ENCODE measurements at places on chromosomes 5 and 9.
A peak's percentile ranks its signal among the peaks of the same experiment; 100 is the strongest.

DNA sequence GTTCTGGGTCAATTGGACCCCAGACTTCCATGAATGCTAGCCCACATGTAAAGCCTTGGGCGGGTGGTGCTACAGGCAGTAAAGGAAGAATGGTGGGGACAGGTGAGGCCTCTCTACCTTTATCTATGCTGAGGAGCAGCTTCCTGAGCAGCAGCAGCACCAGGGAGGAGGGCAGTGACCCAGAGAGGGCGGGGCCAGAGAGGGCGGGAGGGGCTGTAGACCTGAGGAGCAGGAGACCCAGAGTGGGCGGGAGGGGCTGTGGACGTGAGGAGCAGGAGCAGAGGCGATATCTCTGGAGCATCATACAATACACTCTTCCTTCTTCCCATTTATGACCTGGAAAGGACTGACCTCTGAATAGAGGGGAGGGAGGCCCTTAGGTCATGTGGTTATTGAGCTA is 165.9 kb downstream of the MTRR start:
- no peak for DNase-seq

DNA sequence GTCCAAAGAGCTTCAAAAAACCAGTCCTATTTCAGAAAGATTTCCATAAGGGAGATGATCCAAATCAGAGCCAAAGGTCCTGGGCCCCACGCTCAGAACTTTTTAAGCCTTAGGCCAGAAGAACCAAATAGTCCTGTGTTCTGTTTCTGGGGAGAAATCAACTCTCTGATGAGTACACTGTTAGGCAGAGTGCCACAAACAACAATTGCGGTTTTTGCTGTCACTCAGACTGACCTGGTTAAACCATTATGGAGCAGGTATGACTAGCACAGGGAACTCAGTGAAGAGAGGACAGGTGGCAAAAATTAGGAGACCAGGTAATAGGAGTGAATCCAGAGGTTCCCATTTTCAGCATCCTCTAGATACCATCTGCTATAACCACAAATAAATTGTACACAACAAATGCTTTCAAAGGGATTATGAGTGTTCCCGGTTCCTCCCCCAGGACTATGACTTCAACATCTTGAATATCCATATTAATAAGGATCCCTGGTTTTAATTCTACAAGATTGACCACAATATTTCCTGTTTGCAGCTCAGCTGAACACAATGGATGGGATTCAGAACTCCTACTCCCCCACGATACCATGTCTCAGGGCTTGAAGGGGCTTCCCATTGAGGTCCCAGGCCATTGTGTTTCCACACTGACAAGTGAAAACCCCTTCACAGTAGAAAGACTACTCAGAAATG is 52.1 kb upstream of the FREM1 start:
- no peak for DNase-seq

DNA sequence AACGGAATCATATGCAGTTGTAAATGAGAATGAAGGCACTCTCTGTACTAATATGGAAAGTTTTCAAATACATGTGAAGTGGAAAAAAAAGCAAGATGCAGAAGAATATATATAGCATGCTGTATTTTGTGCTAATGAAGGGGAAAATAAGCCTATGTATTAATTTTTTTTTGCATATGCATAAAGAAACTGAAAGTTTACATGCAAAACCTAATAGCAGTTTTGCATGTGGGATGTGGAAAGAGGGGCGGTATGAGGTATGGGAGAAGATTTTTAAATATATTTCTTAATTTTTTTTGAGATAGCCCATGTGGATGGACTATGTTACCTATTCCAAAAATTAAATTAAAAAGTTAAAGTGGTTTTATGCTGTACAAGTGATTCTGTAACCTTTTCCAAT is 83.7 kb upstream of the IL12B start:
- no peak for DNase-seq

DNA sequence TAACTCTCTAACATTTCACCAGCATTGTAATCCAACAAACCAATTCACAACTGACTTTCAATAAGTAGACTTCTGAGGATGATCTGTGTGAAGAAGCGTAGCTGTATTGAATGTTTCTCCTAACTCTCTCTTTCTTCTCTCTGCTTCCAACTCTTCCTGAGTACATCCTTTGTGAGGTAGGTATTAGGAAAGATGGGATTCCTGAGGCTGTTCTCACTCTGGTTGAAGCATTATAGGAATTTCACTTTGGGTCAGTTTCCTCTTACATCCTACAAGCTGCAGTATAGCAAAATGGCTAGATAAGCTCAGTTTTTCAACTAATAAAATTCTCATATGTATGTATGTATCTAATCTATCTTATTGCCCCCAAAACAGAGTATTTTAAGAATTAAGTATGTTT is 702.8 kb downstream of the CETN3 start:
- no peak for DNase-seq

GRCh38 chr5:177456976-177457851 is 10.6 kb downstream of the PRR7 start:
- peak; percentile 71 for DNase-seq

DNA sequence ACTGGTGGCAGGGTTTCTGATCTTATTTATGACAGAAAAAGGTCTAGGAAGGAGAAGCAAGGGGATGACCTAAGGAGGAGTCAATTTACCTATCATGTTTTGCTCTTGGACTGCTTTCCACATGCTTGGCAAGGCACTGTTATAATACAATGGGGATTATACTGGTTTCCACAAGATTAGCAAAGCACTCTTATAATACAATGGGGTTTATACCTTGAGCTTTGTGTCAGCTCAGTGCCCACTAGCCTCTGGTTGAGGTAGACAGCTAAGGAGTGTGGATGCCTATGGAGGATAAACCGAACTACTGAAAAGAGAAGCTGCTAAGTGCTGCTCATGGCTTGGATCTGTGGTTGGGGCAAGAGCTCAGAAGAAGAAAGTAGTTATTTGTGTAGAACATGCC is 68.7 kb downstream of the MRPS27 start:
- no peak for DNase-seq

- no peak for DNase-seq
These were observed 14.8 kb downstream of the TAS2R1 start for GRCh38 chr5:9615331-9615730.

DNA sequence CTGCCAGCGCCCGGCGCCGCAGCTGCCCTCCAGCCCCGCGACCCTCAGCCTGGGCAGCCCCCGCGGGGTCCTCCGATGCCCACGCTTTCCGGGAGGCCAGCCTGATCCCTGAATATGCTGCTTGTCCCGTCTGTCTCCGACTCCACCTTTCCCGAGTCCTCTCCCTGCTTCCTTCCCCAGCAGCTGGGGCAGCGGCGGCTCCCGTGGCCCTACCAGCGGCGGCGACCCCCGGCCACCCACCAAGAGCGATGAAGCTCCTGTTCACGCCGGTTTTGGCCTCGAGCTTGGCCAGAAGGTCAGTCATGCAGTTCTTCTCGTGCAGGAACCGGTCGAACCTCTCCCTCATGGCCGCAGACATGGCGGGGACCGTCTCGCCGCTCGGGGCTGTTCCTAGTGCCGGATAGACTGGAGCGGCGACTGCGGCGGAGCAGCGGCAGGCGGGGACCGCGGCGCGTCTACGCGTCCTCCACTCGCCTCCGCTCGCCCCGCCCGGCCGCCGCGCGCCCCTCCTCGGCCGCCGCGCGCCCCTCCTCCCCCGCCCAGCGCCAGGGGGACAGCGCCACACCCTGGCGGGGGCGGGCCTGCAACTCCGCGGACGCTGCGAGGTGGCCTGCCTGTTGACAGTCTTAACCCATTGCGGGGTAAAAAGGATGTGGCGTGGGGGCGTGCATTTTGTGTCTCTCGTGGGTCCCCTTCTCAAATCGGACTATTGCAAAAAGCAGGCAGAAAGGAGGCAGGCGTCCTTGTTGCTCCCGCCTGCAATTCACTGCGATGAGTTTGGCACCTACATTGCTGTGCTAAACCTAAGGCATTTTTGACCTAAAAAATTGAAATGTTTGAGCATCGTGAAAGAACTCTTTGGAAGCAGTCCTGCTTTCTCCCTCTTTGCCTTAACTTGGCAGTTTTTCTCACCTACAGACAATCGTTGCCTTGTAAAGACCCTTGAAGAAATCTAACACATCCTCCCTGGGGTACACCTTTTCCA is at the start of gene REEP5:
Gene REEP5, minus strand, starts transcription at position 395 of the 985 bp plus-strand sequence. Its CDS starts 37 bp downstream, at position 358.
- peak; percentile 76 for DNase-seq

DNA sequence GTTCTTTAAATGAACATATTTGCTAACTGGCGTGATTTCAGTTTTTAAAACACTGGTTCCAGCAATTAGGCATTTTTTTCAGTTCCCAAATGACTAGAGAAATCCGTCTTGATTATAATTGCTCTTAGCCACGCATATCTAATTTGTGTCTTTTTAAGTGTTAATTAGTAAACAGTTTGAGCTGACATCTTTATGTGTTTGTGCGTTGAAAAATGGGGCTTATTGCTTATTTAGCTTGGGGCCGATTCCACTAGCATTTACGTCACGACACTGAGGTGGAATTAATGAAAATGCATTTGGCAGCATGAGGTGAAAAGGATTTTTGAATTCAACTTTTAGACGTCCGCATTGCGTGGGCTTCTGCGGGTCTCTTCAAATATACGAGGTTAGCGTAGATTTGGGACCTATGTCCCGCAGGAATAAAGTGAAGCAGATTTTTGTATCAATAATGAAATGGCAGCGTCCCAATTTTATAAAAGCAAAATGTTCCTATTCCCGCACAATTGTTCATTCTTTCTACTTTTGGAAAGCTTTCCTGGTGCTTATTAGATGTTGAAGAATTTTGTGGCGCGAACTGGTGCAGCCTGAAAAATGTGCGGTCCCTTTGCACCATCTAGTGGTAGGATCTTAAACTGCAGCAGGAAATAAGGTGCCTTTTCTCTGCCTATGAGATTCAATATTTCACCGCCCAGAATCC is 122.7 kb upstream of the LMX1B start:
- DNase-seq = no peak

GRCh38 chr5:138305797-138306196 is 25.8 kb downstream of the CDC25C start:
- DNase-seq = no peak

DNA sequence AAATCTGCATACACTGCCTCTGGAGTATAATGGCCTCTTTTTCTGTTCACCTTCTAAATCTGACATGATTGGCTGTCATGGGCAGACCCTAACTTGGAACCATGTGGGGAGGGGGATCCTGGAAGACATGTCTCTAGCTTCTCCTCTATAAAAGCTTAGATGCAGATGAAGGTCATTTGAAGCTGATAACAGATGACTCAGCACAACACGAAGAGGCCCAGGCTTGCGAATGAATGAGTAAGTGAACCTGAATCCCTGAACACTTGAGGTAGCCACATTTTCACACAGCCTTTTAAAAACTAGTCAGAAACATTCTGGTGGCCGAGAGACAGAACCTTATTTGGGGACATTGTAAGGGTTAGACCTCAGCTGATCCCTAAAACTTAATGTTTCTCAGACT is 282.6 kb downstream of the ELAVL2 start:
- no peak for DNase-seq

DNA sequence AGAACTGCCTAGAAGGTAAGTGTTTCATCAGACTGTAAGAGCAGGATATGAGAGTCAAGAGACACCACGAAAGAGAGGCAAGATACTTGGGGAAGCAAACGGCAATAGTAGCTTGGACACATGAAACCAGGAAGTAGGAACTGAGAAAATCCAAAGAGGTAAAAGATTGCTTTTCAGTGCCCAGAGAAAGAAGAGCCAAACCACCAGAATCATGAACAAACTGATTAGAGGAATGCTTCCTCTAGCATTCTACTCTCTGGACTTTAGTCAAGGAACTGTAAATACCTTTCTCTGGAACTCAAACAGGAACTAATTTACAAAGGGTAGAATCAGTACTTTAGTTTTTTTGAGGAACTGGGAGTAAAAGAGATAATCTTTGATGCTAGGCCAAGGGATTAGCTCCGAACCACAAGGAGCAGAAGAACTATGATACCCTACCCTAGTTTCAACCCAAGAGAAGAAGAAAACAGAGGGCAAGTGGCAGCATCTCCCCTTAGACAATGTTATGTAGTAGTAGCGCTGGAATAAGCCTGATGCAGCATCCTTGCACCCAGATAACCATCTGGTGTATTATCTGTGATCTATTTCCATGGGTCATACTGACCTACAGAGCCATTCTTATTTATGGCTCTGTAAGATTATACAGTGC is 41.3 kb downstream of the EFCAB9 start:
- no peak for DNase-seq

DNA sequence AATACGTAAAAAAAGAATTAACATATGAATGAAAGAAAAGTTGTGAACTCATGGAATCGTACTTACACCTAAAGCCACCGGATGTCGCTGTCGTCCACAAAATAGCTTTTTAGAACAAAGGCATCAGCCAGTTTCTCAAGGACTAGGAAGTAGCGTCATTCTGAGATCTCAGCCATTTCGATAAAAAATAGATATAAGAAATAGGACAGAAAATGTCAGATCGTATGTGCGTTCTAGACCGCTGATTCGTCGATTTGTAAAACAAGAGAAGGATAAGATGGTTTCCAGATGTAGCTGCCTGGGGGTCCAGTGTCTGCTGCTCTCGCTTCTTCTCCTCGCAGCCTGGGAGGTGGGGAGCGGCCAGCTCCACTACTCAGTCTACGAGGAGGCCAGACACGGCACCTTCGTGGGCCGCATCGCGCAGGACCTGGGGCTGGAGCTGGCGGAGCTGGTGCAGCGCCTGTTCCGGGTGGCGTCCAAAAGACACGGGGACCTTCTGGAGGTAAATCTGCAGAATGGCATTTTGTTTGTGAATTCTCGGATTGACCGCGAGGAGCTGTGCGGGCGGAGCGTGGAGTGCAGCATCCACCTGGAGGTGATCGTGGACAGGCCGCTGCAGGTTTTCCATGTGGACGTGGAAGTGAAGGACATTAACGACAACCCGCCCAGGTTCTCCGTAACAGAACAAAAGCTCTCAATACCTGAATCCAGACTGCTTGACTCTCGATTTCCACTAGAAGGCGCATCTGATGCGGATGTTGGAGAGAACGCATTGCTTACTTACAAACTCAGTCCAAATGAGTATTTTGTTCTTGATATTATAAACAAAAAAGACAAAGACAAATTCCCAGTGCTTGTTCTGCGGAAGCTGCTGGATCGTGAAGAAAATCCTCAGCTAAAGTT is at the start of gene PCDHA10:
Gene PCDHA10, plus strand, starts transcription at position 126 of the 903 bp plus-strand sequence. Its CDS starts 152 bp downstream, at position 278.
- no peak for DNase-seq

DNA sequence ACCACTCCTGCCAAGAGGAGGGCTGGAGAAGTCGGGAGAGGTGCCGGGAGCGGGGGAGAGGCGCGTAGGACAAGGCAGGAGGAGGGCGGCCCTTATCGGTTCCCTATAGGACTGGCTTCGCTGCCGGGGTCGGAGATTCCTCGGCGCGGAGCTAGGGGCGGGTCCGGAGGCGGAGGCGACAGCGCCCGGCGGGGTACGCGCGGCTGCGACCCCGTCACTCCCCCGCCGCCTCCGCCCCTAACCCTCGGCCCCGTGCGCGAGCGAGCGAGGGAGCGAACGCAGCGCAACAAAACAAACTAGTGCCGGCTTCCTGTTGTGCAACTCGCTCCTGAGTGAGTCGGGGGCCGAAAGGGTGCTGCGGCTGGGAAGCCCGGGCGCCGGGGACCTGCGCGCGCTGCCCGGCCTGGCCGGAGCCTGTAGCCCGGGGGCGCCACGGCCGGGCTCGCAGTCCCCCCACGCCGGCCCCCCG is 2.0 kb downstream of the GLIS3 start:
- DNase-seq = no peak

DNA sequence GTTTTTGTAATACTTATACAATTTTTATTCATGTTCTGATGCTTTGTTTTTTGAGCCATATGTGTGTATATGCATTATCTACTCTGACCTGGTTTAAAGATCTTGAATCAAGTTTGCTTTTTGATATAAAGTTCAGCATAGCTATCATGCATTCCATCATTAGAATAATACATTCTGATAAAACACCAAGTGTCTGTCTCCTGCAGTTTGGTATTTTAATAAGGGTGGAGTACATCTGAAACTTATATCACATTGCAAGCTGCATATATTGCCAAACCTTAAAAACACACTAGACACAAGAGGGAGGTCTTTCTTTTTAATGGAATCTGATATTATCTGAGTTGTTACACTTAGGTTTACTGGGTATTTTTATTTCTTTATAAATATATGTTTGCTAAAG is 102.8 kb upstream of the ADAMTSL1 start:
- no peak for DNase-seq
